ENCODE measurements at places on chromosomes 3 and 15. TPM values are rescaled to one million over a fixed set of nuclear protein-coding genes. Genes with fewer than 3 reads are reported as not detected.

Gene CACNA1D
- 0.14 TPM for total RNA-seq

Gene ECE2
- total RNA-seq: not detected

Gene AGBL1
- total RNA-seq: not detected

Gene GPR27
- total RNA-seq: 0.20 TPM

Gene RHOV
- 0.18 TPM for total RNA-seq

Gene ITIH1
- total RNA-seq: not detected

Gene CD96
- total RNA-seq: 0.10 TPM

Gene DHX36
- 62.2 TPM for total RNA-seq

Gene IL20RB
- total RNA-seq: 118 TPM

Gene IL5RA
- total RNA-seq: not detected

Gene REC114
- total RNA-seq: not detected

Gene TMEM158
- total RNA-seq: 3.4 TPM

Gene FGD5
- not detected for total RNA-seq

Gene ADGRG7
- not detected for total RNA-seq

Gene KIAA1143
- 27.5 TPM for total RNA-seq

Gene ARL14
- 0.44 TPM for total RNA-seq

Gene NMD3
- total RNA-seq: 47.0 TPM

Gene CCR2
- not detected for total RNA-seq

Gene CCRL2
- not detected for total RNA-seq

Gene CLDN11
- total RNA-seq: 4.8 TPM

Gene PLA2G4D
- total RNA-seq: 0.07 TPM

Gene ERC2
- not detected for total RNA-seq

Gene C3orf70
- not detected for total RNA-seq

Gene ACKR4
- total RNA-seq: 0.31 TPM

Gene GNAT1
- total RNA-seq: not detected

Gene SNX1
- total RNA-seq: 63.6 TPM

Gene FOXB1
- not detected for total RNA-seq

Gene CFAP100
- not detected for total RNA-seq

Gene DUSP7
- total RNA-seq: 119 TPM

Gene CCR1
- total RNA-seq: not detected

Gene BCHE
- 3.7 TPM for total RNA-seq

Gene DAZL
- not detected for total RNA-seq

Gene PLSCR4
- 0.82 TPM for total RNA-seq

Gene CLRN1
- not detected for total RNA-seq

Gene STAB1
- total RNA-seq: not detected

Gene SYNPR
- total RNA-seq: not detected

Gene ASB14
- not detected for total RNA-seq

Gene PLS1
- 20.6 TPM for total RNA-seq

Gene SLC12A8
- 10.5 TPM for total RNA-seq

Gene SCN11A
- total RNA-seq: not detected

Gene PGBD4
- 0.88 TPM for total RNA-seq

Gene SEMA6D
- 1.2 TPM for total RNA-seq

Gene BBX
- 51.1 TPM for total RNA-seq

Gene PML
- total RNA-seq: 81.5 TPM

Gene SGO1
- total RNA-seq: 18.9 TPM

Gene ZCWPW2
- total RNA-seq: 0.18 TPM
